ENCODE measurements at places on chromosomes 2 and 18.

- no peak for DNase-seq
Observed at GRCh38 chr2:15918761-15919356, 21.5 kb upstream of the MYCN start.

DNA sequence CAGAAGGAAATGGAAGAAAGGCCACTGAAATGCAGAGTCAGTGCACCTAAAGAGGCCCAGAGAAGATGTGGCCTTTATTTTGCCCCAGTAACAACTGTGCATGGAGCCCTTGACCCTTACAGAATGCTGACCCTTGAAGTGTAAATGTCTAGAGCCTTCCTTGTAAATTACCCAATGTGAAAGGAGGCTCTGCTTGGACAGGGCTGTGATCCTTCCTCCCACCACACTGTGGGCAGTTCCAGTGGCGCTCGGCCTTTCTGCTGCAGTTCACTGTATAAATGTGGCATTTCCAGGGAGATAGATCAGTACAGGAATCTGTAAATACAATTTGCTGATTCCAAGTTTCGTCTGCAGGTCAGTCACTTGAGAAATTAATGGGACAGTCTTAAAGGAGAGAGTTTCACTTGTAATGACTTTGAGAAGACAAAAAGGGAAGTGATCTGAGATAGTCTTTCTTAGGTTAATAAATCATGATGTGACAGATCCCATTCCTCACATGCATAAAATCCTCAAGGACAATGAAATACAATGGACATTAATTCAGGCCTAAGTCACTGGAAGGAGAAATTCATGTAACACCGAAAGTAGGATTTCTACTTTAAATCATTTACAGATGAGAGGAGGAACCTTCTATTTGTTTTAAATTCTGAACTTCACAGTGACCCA is 133.8 kb upstream of the LMAN1 start:
- DNase-seq, result no peak

DNA sequence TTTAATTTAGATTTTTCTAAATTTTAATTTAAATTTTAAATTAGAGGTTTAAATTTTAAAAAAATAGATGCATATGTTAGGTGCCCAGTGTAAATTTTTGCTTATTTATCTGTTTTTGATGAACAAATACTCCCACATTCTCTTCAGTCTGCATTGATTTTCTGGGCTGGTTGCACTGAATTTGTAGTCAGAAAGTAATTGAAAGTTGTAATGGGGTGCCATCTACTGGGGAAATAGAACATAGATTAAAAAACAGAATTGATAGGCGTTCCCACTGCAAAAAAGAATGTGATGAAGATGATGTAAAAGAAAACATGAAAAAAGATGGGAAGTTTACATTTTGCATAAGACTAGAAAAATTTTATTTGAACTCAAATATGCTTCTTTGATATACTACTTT is 51.7 kb upstream of the CCDC85A start:
- no peak for DNase-seq

- DNase-seq, result no peak
Observed at GRCh38 chr18:46335534-46336101, 231.4 kb downstream of the HAUS1 start.

DNA sequence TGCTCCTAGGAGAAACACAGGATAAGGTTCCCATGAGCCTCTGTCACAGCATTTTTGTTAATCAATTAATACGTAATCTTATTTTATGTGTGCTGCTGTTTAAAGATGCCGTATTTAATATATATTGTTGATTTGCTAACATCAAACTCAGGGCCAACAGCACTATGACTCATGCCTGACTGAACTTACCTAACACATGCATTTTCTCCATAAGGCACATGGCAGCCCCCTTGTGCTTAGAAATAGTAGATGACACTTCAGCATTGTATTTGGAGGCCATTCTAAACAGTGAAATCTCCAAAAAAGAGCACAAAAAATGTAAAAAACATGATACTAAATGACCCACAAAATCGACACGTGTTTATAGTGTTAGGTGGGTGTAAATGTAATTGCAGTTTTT is 314.8 kb downstream of the MYCN start:
- DNase-seq, result no peak

DNA sequence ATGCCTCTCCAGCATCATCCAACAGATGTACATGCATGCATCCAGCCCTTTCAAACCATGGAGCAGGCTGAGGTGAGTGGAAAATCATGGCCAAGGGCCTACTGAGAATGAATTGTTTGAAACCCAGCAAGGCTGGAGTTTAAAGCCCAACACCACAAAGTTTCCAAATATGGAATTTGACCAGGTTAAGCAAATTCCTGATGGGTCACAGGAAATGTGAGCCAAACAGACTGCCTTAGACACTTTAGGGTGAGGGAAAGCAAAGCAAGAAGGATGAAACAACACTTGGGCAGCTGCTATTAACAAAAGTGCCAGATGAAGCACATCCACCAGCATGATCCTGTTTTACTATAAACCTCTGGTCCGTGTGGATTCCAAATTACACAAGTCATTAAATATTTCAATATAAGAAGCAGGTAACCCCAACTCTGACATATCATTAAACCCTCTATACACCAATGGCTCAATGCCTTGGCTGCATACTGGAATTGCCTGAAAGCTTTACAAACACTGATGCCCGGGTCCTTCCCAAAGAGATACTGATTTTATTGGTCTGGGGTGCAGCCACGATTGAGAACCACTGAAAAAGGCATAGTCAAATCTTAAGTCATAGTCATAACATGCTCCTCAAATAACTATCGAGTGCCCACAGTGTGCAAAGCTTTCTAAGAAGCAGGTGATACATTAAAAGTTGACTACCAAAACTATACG is 9.1 kb downstream of the KLF7 start:
- no peak for DNase-seq

- no peak for DNase-seq
Observed at GRCh38 chr2:85504778-85505261, 34.1 kb upstream of the MAT2A start.

- no peak for DNase-seq
Observed at GRCh38 chr2:238433941-238434845, 7.5 kb downstream of the ASB1 start.

- no peak for DNase-seq
Observed at GRCh38 chr2:56299171-56299691, 115.4 kb downstream of the CCDC85A start.

DNA sequence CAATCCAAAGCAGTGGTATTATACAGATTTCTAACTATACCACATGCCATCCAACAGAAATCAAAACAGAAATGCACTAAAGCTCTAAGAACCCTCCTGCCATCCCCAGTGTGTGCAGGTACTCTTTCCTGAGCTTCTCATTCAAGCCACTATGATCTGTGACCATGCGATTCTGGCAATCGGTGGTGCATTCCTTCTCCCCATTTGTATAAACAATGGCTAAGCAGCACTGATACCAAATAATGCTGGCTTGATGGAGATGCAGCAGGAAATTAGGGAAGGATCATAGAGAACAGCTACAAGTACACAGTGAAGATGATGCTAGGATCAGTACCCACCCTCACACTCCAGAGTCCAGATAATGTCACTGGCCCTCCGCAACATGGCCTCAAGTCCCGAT is 51.8 kb downstream of the PPP4R1 start:
- no peak for DNase-seq

DNA sequence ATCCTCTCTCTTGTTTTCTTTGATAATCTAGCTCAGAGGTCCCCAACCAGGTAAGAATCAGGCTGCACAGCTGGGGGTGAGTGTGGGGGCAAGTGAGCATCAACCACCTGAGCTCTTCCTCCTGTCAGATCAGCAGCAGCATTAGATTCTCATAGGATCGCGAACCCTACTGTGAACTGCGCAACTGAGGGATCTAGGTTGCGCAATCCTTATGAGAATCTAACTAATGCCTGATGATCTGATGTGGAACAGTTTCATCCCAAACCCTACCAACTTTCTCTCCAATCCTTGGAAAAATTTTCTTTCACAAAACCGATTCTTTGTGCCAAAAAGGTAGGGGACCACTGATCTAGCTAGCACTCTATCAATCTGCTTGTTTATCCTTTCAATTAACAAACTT is 678.3 kb downstream of the CBLN2 start:
- no peak for DNase-seq

- DNase-seq, result no peak
Observed at GRCh38 chr2:229342376-229342775, 71.3 kb upstream of the PID1 start.

GRCh38 chr2:168255866-168256265 is 8.5 kb upstream of the STK39 start:
- DNase-seq, result no peak

DNA sequence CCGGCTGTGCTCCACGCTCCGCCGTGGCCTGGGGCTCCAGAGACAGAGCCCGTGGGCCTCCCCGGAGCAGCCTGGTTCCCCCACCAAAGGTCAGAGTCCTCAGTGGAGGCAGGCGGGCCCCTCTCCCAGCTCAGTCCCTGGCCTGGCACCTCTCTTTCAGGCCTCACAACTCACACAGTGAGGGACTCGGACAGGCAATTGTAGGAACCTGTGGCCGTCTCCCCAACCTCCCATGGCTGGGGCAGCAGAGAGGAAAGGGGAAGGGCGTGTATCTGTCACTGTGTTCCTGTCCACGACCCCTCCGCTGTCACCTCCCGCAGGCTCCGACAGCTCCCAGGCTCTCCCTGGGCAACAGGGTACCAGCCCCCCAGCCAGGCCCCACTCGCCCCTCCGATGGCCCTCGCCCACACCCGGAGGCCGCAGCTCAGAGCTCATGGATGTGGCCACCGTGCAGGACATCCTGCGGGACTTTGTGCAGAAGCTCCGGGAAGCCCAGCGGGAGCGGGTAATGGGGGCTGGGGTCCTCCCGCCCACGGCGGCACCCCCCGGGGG is 32.4 kb upstream of the SNED1 start:
- no peak for DNase-seq

GRCh38 chr2:163554864-163555263 is 180.9 kb downstream of the FIGN start:
- no peak for DNase-seq

DNA sequence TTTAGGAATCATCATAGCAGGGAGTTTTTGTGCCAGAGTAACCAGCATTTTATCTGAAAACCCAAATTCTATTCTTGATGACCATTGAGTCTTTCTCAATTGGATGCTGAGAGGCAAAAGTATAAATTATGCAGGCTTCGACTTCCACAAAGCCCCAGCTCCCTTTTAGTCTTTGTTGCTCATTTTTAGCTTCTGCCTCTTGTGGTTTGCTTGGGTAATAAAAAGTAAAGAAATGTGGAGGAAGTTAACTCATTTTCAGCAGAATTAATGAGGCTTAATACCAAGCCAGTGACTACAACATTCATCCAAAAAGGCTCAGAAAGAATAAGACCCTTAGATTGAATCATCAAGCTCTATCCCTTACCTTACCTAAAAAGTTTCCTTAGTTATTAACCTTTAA is 18.6 kb downstream of the ERMN start:
- no peak for DNase-seq

DNA sequence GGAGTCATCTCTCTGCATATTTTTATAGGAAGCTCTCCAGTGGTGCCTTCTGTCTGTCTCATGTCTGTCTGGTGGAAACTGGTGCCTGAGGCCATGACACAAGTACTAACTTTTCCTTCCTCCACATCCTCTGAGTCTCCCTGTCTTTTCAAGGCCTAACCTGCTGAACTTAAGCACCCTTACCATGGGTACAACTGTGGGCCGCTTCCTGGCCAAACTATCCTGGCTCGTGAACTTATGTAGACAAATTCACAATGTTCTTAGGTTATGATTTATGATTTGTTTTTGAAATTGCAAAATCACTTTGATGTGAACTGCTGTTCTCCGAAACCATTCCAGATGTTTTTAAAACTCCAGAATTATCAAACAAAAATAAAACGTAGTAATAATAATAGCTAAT is 804.5 kb upstream of the POU3F3 start:
- no peak for DNase-seq

GRCh38 chr18:34222307-34223163 is 2.2 kb downstream of the NOL4 start:
- DNase-seq, result no peak

- DNase-seq, result no peak
Observed at GRCh38 chr2:74142340-74142739, 5.4 kb downstream of the BOLA3 start.

DNA sequence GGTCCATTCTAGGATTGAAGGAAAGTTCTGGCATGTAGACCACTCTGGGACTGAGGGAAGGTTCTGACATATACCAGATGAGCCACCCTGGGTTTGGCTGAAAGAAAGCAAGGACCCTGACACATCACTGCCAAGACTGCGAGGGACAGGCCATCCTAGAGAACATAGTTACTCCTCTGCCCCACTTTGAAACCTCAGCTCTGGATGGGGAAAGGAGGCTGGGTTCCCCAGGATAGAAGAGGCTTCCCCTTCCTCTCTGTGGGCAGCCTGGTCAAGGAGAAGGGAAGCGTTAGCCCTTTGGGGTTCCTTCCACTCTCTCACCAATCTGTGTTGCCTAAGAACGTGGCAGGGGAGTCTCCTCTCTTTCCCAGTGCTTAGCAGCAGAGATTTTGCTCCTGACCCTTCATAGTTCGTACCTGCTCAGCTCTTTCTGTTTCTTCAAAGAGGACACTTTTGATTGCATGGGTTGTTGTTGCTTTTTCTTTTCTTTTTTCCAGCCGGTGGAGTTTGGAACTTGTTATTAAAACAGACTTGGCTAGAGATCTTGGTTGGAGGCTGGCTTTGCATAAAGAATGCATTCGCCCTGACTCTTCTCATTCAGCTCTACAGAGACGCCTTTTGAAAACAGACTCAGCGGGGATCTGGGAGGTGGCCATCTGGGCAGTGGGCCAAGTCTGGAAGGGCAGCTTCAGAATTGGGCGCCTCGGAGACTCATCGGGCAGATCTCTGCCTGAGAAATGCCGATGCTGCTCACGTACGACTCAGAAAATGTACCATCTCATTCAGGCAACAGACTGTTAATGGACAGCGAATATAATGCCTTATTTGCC is 166.1 kb downstream of the CLIP4 start:
- no peak for DNase-seq

All from stimulated activated CD8-positive, alpha-beta memory T cell treated with anti-CD3 and anti-CD28 coated beads, Interleukin-7, amount 100 ng/mL, for 4 hours (primary cell).